ENCODE measurements at places on chromosomes 7 and 10.
A peak's percentile ranks its signal among the peaks of the same experiment; 100 is the strongest.

- DNase-seq = peak; percentile 69
Observed at GRCh38 chr7:139680676-139681462, 96.9 kb downstream of the HIPK2 start.

- DNase-seq = no peak
Observed at GRCh38 chr10:44473146-44473545, 88.2 kb upstream of the CXCL12 start.

GRCh38 chr10:85978566-85979358 lies 387.8 kb downstream of the GRID1 start:
- DNase-seq = no peak

- DNase-seq = no peak
Observed at GRCh38 chr10:7872041-7872442, 53.7 kb downstream of the TAF3 start.

DNA sequence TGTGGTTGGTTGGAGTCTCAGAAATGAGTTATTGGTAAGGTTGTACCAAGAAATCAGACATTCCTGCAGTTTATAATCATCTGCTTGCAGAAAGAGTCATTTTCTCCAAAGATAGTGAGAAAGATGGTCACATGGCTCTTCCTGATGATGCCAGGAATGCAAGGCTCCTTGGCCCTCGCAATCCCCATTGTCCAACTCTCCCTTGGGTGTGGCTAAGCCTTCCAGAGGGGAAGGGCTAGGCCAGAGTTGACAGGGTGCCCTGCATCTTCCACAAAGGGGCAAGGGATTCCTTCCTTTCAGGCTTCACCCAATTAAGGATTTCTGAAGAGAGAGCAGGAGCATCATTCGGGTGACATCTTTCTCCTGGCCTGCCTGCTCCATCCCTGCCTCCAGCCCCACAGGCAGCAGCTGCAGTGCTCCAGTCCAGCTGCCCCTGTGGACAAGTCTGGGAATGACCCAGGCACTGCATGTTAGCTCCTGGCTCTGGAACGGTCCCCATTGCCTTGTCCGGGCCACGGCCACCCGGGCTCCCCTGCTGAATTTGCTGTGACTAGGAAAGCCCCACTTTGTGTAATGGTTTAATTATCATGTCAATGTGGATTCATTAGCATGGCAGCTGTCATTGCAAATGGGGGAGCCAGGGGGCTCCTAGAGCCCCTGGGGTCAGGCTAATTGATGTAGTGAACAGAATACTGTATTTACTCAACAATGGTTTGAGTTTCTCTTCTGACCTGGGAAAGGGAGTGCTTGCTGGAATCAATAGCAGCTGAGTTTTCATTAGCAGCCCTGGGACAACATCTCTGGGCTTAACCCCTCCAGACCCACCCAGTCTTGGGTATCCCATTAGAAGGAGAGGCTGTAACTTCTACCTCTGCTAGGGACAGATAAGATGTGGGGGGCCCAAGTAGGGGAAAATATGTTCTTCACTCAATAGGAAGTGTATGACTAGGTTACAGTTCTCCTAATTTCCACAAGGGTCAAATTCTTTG lies 112.6 kb upstream of the TBX20 start:
- DNase-seq = no peak

DNA sequence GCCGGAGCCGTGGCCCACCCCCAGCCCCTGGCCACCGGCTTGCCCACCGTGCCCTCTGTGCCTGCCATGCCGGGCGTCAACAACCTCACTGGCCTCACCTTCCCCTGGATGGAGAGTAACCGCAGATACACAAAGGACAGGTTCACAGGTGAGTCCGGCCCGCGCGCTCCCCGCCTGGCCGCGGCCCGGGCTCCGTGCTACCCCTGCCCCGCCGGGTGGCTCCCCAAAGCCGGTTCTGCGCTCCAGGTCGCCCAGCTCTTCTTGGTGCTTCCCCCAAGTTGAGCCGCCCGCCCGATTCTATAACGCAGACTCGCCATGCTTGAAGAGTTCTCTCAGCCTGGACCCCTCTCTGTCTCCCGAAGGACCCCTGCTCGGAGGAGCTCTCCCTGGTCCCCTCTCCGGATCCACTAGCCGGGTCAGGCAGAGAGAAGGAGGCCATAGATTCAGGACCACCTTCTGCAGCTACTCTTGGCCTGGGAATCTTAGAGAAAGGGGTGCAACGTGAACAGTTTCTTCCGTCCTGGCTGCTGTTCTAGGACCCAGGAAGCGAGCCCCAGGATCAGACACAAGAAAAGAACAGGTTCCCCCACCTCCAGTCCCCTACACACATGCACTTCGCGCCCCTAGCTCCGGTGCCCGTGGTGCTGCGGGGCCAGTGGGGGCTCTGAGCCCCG lies 999 bp downstream of the TLX1 start:
- no peak for DNase-seq

GRCh38 chr7:28613262-28613661 lies 200.9 kb downstream of the CREB5 start:
- DNase-seq = no peak

- DNase-seq = no peak
Observed at GRCh38 chr7:55179931-55180682, 161.3 kb downstream of the EGFR start.

DNA sequence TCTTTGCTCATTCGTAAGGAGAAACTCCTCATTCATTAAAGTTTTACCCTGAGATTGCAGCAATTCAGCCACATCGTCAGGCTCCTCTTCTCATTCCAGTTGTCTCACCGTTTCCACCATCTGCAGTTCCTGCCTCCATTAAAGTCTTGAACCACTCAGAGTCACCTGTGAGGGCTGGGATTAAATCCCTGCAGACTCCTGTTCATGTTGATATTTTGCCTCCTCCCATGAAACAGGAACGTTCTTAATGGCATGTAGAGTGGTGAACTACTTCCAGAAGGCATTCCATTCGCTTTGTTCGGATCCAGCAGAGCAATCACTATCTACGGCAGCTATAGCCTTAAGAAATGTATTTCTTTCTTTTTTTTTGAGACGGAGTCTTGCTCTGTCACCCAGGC lies 96.5 kb upstream of the FAM20C start:
- no peak for DNase-seq

GRCh38 chr10:24485304-24485703 lies 238.4 kb downstream of the ARHGAP21 start:
- DNase-seq = no peak

DNA sequence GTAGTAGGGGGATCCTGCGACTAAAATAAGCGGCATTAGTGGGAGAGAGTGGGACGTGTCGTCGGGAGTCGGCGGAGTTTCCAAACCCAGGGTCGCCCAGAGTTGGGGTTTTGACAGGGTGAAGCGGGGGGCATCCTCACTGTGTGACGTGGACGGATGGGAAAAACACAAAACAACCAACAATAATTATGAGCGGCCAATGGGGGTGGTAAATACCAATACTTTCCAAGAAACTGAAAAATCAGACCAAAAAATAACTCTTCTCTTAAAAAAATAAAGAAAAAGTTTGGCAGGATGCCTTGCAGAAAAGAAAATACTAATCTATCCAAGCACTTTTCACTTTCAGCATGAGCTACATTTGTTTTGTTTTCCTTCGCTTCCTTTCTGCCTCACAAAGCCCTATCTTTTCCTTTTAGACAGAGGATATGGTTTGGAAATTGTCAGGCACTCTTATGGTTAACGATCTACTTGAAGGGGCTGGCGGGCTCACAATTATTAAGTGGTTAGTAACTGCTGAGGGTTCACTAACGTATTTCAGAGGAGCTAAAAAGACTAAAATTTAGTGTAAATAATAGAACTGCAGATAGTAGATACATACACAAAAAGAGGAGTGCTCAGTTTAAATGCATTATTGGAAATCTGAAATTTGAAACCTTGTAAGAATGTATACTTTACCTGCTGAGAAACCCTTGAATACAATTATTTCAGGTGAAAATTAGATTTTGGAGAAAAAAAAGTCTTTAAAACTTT lies 802 bp upstream of the CDK6 start:
- no peak for DNase-seq

DNA sequence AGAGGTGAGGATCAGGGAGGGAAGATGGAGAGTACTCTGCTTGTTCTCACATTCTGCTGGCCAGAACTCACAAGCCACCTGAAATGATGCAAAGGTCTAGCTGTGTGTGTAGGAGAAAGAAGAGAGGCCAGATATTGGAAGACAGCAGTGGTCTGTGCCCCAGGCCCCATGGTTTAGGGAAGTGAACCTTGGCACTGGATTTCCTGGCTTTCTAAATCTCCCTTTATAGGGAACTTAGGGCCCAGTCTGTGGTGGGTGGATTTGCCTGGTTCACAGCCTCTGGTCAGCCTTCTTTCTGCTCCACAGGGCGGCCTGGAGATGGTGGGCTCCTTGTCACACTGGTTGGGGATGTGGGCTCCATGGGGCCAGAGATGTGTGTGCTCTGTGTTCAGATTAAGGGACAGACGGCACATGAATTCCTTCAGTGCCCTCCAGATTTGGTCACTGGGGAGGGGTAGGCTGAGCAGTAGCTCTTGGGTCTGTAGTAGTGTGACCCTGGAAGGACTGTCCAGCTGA lies 9.5 kb upstream of the SH2D4B start:
- DNase-seq = no peak

- DNase-seq = no peak
Observed at GRCh38 chr7:16524332-16524731, 2.3 kb upstream of the LRRC72 start.

DNA sequence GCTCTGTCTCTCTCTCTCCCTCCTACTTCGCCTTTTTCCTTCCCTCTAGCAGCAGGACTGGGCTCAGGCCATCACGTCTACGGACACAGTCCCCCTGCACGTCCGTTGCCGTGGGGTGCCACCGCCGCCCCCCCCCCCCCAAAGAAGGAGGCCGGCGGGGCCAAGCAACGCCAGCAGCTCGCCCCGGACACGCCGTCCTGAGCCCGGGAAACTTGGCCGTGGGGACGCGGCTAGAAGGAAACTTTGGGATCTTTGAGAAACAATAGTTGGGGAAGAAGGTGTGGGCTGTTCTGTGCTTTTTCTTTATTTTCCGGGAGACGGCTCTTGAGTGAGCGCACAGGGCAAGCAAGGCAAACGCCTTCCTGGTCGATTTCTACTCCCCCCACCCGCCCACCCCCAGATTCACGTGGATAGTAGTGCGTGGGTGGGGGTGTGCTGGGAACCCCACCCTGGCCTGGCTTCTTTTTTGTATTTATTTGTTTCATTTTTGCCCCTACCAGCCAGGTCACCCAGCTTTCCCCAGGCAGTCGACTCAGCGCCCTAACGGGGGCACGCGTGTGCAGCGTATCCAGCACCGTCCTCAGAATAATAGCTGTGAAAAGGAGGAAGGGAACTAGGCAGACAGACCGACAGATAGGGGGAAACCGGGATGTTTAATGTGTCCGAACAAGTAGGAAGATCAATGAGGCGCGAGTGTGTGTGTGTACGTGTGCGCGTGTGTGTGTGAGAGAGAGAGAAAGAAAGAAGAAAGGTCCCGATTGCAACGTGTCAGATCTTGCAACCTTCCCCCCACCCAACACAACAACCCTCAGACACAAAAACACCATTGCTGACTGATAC lies 1.4 kb downstream of the MXI1 start:
- DNase-seq = no peak

- no peak for DNase-seq
Observed at GRCh38 chr10:130928306-130928705, 383.2 kb downstream of the TCERG1L start.

DNA sequence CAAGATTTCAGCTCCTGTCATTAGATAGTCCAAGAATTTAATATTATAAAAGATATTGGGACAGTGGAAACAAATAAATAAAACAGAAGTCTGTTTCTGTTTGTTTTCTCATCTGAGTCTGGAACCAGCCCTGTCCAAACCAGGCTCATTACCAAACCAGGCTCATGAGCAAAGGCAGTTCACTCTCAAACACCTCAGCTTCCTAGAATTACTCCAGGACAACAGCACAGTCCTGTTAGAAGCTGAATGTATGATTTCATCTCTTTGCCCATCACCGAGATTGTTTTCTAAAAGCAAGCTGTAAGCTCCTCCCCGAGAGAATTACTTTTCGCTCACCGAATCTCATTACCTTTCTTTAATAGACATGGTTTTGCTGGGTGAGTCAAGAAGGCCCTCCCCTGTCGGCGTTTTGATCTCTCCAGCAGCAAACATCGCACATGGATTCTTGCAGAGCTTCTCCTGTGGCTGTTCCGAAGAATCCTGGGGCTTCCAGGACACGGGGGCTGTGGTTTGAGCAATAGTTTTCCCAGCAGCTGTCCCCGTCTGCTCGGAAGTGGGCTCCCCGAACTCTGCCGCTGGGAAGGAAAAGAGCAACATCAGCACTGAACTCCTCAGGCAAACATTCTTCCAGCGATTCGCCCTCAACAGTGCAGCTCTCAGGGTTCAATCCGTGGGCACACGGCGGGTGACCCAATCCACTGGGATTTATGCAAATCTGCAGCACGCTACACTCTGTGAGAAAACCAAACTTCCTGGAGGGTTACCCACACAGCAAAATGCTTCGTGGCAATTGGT lies 112.5 kb downstream of the SVIL start:
- no peak for DNase-seq

DNA sequence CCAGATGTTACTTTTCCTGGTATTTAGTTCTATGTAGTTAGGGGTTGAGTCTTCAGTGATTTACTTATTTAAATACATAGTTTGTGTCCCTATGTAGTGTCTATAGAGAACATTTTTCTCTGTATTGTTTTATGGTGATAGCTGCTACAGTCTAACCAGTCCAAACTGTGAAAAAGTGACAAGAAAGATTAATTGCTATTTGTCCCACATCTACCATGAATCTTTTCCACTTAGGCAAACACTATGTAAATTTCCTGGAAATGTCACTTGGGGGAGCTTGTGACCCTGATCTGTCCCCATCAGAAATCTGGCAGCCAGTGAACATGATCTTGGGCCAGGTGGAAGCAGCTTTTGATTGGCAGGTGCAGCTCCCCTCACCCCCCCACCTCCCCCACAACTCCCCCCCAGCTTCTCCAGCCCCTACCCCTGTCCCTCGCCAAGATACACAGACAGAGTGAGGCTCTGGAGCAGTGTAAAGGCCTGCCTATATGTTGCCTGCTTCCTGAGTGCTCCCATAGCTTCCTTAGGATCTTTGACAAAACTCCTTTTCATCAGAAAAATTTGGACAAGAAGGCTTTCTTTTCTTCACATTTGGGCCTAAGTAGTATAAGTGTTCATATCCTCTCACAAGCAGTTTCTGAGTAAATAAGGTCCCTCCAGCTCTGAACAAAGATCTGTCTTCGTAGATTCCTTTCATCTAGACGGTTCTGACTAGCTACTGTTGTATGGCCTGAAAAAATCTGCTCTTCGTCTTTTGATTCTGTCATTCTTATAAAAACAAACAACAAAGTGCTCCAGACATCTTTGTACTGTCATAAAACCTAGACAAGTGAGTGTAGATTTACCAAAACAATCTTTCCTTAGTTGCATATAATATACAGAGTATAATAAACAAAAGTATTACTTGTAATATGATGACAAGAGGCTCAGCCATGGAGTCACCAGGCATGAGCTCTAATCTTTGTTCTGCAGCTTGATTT lies 31.5 kb upstream of the SLC13A1 start:
- DNase-seq = no peak

DNA sequence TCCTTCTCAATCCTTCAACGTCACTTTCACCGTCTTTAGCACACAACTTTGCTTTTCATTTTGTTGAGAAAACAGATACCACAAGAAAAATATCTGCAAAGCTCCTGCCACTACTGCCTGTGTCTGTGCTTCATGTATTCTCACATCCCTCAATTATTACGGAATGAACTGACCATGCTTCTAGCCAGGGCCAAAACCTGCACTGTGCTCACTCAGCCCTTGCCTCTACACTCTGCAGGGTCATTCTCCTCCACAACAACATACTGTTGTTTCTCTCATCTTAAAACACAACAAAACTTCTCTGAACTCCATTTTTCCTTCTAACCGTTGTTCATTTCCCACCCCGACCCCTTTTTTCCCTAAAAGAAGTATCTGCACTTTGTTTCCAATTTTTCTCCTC lies 29.5 kb downstream of the BMPR1A start:
- DNase-seq = no peak

- no peak for DNase-seq
Observed at GRCh38 chr7:21346297-21346696, 81.6 kb upstream of the SP4 start.

Data from stimulated activated CD8-positive, alpha-beta memory T cell treated with anti-CD3 and anti-CD28 coated beads, Interleukin-7, amount 100 ng/mL, for 48 hours (primary cell).